B cell (primary cell): ENCODE measurements at places on chromosomes 5 and 9. TPM values are rescaled to one million over a fixed set of nuclear protein-coding genes. Genes with fewer than 3 reads are reported as not detected.
A peak's percentile ranks its signal among the peaks of the same experiment; 100 is the strongest.

- H3K36me3 ChIP-seq, result no peaks in the 10 kb centered on the region
- H3K4me3 ChIP-seq, result no peak overlapping the region
- no peak overlapping the region for H3K27ac ChIP-seq
- H3K27me3 ChIP-seq, result no peaks in the 10 kb centered on the region
- no peak for DNase-seq
Observed at GRCh38 chr5:57696389-57696769, 213.8 kb upstream of the ACTBL2 start.

GRCh38 chr5:38367410-38367809, 109.1 kb downstream of the EGFLAM start:
- H3K4me3 ChIP-seq, result no peak overlapping the region

- no peaks in the 10 kb centered on the region for H3K4me1 ChIP-seq
- no peak overlapping the region for H3K27ac ChIP-seq
- peaks cover 2% of the 10 kb centered on the region for H3K27me3 ChIP-seq
- no peaks in the 10 kb centered on the region for H3K36me3 ChIP-seq
Observed at GRCh38 chr5:38426986-38427950, 129.2 kb downstream of the LIFR start.

- DNase-seq, result no peak
- H3K4me1 ChIP-seq, result no peaks in the 10 kb centered on the region
- no peaks in the 10 kb centered on the region for H3K36me3 ChIP-seq
- no peak overlapping the region for H3K27ac ChIP-seq
- no peak overlapping the region for H3K4me3 ChIP-seq
- no peaks in the 10 kb centered on the region for H3K27me3 ChIP-seq
Observed at GRCh38 chr9:94911986-94912635, 185.6 kb downstream of the AOPEP start.

DNA sequence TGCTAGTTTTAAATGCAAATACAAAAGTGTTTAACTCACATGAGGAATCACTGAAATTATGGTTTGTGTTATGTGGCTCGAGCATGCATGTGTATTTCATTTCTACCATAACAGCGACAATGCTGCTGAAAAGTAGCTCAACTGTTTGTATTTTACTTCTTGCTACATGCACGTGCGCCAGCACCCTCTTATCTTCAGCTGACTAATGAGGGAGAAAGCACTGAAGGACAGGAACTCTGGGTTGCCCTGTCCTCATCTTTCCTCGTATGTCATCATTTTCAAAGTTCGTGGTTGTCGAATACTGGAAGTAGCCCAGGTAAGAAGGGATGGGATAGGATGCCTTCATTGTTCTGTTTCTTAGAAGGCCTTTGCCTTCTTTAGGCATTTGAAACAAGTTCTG, 120.3 kb downstream of the SYK start:
- H3K27me3 ChIP-seq, result peaks cover 3% of the 10 kb centered on the region
- H3K4me1 ChIP-seq, result peaks cover 14% of the 10 kb centered on the region
- H3K4me3 ChIP-seq, result no peak overlapping the region
- H3K27ac ChIP-seq, result no peak overlapping the region
- DNase-seq, result no peak

DNA sequence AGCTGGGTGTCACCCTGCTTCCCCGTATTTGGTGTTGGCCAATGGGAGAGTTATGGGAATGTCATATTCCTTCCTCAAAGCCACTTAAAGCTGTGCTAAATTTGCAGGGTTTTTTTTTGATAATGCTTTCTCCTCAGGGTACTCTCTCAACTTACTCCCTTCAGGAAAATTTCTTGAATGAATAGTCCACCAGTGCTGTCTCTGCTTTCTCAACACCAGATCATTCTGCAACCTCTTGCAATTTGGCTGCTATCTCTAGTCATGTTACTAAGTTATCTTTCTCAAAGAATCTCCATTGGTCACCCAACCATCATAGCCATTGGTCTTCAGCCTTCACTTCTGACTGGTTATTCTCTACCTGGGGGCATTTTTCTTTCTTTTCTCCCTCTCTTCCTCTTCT, 13.4 kb upstream of the TNFAIP8 start:
- H3K36me3 ChIP-seq, result peaks cover 13% of the 10 kb centered on the region
- peak overlapping the region; percentile 11 for H3K4me3 ChIP-seq
- H3K4me1 ChIP-seq, result peaks cover 95% of the 10 kb centered on the region
- peak overlapping the region; percentile 87 for H3K27ac ChIP-seq
- no peak for DNase-seq
- H3K27me3 ChIP-seq, result no peaks in the 10 kb centered on the region

- H3K4me1 ChIP-seq, result no peaks in the 10 kb centered on the region
- no peak overlapping the region for H3K4me3 ChIP-seq
- H3K36me3 ChIP-seq, result no peaks in the 10 kb centered on the region
- DNase-seq, result no peak
- H3K27me3 ChIP-seq, result peaks cover 10% of the 10 kb centered on the region
- no peak overlapping the region for H3K27ac ChIP-seq
Observed at GRCh38 chr5:79898611-79899010, 92.5 kb downstream of the MTX3 start.

GRCh38 chr9:94952565-94953373, 226.3 kb downstream of the AOPEP start:
- H3K4me3 ChIP-seq, result no peak overlapping the region
- H3K36me3 ChIP-seq, result peaks cover 1% of the 10 kb centered on the region
- no peak for DNase-seq

GRCh38 chr5:14108170-14108996, 34.8 kb upstream of the TRIO start:
- no peaks in the 10 kb centered on the region for H3K36me3 ChIP-seq
- DNase-seq, result peak; percentile 83
- peaks cover 20% of the 10 kb centered on the region for H3K4me1 ChIP-seq
- no peak overlapping the region for H3K27ac ChIP-seq

DNA sequence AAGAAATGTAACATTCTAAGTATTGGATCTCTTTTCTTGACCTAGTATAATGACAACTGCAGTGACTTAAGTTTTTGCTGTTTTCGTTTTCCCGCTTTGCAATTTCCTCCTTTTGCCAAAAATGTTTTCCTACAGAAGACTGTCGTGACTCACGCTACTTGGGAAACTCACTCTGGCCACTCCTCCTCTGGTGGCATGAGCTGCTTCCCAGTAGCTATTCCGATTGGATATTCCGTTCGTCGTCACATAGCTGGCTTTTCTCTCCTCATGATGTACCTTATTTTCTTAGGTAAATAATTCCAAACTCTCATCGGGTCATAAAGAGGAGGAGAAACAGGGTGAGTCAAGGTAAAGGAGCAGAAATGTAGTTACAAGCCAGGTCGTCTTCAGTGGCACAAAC, 64.9 kb downstream of the GOLPH3 start:
- H3K4me3 ChIP-seq, result no peak overlapping the region
- H3K27me3 ChIP-seq, result no peaks in the 10 kb centered on the region
- H3K36me3 ChIP-seq, result peaks cover 7% of the 10 kb centered on the region
- H3K27ac ChIP-seq, result no peak overlapping the region
- no peaks in the 10 kb centered on the region for H3K4me1 ChIP-seq
- DNase-seq, result no peak

DNA sequence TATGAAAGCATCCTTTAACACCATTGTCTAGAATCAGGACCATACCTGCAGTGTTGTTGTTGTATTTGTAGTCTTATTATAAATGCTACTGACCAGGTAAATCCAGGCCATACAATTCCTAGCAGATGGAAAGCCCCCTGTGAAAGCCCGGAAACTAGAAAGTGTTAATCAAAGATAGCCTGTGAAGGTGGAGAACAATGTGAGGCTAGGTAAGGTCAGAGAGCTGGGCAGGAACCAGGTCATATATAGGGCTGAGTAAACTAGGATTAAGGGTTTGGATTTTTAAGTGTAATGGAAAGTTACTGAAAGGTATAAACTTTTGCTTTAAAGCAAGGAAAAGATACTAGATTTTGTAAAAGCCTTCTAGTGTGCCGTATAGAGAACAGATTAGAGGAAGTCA, 6.7 kb downstream of the LRRC70 start:
- no peak overlapping the region for H3K4me3 ChIP-seq
- H3K27me3 ChIP-seq, result no peaks in the 10 kb centered on the region
- DNase-seq, result no peak

- no peaks in the 10 kb centered on the region for H3K27me3 ChIP-seq
- no peaks in the 10 kb centered on the region for H3K36me3 ChIP-seq
- DNase-seq, result no peak
- peaks cover 24% of the 10 kb centered on the region for H3K4me1 ChIP-seq
- H3K4me3 ChIP-seq, result no peak overlapping the region
Observed at GRCh38 chr9:133732639-133733408, 5.3 kb downstream of the SARDH start.

GRCh38 chr9:121700165-121700831, 48.9 kb downstream of the DAB2IP start:
- H3K4me1 ChIP-seq, result peaks cover 31% of the 10 kb centered on the region
- no peak overlapping the region for H3K4me3 ChIP-seq
- no peaks in the 10 kb centered on the region for H3K36me3 ChIP-seq
- peak; percentile 30 for DNase-seq

- no peak for DNase-seq
- H3K27ac ChIP-seq, result no peak overlapping the region
- no peaks in the 10 kb centered on the region for H3K36me3 ChIP-seq
- H3K4me1 ChIP-seq, result peaks cover 22% of the 10 kb centered on the region
- peaks cover 9% of the 10 kb centered on the region for H3K27me3 ChIP-seq
Observed at GRCh38 chr5:161544350-161544765, 2.2 kb downstream of the GABRB2 start.

DNA sequence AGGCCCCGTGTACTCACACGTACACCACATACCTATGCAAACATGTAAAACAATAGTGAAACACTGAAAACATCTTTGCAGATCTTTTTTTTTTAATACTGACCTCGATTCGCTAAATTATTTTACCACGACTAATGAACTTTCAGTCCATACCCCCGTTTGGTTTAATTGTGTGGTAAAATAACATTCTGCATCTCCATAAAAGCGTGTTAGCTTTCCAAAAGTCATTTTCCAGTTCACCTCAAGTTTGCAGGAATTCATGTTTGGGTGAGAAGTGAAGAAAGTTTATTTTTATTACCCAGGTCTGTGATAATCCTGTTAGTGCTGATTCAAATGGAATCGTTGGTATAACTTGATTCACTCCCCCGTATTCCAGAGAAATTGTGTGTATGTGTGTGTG, 652 bp downstream of the ARSK start:
- H3K27ac ChIP-seq, result peak overlapping the region; percentile 80

DNA sequence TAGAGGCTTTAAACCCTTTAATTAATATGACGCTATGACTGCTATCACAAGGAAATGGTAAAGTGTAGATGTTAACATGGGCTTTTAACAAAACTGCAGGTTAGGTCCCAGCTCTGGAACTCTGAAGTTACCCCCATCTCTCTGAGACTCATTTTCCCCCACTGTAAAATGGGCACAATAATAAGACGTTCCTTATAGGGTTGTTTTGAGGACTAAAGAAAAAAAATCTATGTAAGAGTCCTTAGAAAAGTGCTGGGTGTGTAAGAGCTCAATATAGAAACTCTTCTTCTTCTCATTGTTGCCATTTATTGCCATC, 45.8 kb upstream of the STK32A start:
- H3K4me1 ChIP-seq, result no peaks in the 10 kb centered on the region
- DNase-seq, result no peak
- no peaks in the 10 kb centered on the region for H3K36me3 ChIP-seq
- H3K27ac ChIP-seq, result no peak overlapping the region

Gene IFNK
- not detected in 2 replicates for total RNA-seq

Gene CCL27
- not detected in 2 replicates for total RNA-seq

Gene LURAP1L
- total RNA-seq, result not detected in 2 replicates

Gene OR13F1
- not detected in 2 replicates for total RNA-seq

Gene N4BP3
- total RNA-seq, result 47.2 and 48.7 TPM in 2 replicates

Gene CXXC5
- 143 and 161 TPM in 2 replicates for total RNA-seq

Gene C5orf47
- not detected in 2 replicates for total RNA-seq

Gene TERT
- 0.10 and 0.39 TPM in 2 replicates for total RNA-seq
